ENCODE measurements at places on chromosomes 6 and 20.

DNA sequence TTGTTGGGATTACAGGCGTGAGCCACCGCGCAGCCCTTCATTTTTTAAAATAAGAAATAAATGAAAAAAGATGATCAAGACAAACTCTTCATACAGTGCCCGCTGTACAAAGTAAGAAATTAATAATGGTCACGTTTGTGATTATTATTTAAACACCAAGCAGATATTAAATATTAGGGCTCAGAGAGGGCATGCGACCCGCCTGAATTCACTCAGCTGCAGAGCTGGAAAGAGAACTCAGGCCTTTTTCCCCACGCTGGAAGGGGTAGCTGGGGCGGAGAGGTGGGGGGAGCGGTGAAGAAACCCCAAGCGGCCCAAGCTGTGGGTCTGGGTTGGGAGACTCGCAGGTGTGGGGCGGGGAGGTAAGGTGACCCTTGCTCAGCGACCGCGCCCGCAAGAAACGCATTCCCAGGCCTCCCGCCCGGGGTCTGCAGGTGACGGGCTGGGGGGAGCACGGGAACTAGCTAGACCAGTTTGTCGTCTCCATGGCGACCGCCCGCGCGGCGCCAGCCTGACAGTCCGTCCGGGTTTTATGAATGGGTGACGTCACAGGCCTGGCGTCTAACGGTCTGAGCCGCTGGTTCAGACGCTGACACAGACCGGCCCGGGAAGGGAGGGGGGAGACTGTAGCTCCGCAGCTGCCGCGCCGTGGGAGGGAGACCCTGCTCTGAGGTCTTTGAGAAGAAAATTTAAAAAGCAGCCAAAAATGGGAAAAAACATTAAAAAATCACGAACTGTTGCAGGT, 1.1 kb upstream of the ID1 start:
- peak; percentile 98 for DNase-seq

DNA sequence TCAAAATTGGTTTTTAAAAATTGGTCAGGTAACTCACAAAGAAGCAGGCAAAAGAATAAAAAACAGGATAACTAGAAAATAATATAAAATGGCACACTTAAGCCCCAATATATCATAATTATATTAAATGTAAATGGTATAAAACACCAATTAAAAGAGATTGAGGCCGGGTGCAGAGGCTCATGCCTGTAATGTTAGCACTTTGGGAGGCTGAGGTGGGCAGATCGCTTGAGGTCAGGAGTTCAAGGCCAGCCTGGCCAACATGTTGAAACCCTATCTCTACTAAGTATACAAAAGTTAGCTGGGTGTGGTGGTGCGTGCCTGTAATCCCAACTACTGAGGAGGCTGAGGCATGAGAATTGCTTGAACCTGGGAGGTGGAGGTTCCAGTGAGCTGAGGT, 36.1 kb downstream of the TCP11 start:
- DNase-seq = no peak

DNA sequence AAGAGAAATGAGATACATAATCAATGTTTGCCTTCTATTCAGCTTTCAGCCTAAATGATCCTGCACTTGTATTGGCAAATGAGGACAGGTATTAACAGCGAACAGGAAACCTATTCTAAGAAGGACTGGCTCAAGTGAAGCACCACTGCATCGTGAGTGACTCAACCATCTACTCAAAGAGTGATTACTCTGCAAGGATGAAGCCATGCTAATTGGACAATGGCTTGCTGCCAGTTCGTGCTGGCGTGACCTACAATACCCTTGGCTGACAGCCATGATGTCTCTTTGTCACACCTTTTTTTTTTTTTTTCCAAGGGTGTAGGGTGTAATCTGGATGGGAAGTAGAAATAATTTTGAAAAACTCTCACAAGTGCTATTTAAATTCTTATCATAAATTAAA, 104.9 kb downstream of the GJA10 start:
- DNase-seq = peak; percentile 92

DNA sequence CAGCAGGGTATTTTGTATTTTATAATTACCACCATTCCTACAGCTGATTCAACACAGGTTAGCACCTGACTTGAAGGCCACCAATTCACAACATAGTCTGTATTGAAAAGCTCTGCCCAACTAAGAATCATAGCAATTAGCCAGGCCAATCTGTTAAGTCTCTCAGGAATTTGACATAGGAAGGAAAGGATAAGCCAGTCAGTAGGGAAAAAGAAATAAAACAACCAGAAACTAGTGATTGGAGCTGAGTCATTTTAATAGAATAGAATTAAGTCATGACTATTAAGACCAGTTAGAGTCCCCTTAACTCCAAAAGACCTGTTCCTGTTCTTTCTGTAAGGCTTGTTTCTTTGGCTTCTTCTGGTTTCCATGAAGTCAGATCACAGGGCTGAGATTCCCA, 8.1 kb downstream of the RANBP9 start:
- DNase-seq = no peak

DNA sequence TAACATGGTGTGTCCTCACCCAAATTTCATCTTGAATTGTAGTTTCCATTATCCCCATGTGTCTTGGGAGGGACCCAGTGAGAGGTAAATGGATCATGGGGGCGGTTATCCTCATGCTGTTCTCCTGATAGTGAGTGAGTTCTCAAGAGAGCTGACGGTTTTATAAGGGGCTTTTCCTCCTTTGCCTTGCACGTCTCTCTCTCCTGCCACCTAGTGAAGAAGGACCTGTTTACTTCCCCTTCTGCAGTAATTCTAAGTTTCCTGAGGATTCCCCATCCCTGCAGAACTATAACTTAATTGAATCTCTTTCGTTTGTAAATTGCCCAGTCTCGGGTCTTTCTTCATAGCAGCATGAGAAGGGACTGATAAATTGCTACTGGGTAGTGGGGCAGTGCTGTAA, 789.3 kb downstream of the FRK start:
- DNase-seq = no peak

DNA sequence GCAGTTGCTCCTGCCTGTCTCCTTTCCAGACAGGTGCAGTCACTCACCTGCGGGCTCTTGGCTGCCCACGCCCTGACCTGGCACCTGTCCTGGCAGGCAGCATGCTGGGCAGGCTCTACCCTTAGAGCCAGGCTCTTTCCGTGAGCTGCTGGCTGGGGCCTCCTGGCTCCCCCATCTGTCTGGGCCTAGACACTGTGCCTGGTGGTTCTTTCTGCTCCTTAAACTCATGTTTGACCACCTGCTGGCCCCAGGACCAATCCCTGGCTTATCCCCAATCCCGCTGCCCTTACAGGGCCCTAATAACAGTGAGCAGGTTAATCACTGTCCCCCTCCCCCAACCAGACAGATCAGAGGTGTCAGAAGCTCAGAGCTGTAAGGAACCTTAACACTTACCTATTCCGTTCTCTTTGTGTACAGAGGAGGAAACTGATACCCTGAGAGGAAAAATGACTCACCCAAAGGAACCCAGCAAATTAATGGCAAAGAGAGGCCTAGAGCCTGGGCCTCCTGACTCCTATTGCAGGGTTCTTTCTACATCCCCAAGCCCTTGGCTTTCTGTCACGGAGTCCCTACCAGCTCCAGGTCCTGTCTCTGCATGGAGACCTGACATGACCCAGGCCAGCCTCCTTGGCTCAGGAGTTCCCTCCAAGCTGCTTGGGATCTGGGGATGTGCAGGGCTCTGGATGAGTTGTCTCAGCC, 54.7 kb downstream of the RAB44 start:
- DNase-seq = no peak

GRCh38 chr6:79073888-79074287, 4.2 kb downstream of the PHIP start:
- DNase-seq = no peak

- DNase-seq = no peak
Observed at GRCh38 chr6:90158936-90159335, 137.7 kb downstream of the BACH2 start.
